ENCODE measurements at places on chromosomes 1 and 21.
A peak's percentile ranks its signal among the peaks of the same experiment; 100 is the strongest.

DNA sequence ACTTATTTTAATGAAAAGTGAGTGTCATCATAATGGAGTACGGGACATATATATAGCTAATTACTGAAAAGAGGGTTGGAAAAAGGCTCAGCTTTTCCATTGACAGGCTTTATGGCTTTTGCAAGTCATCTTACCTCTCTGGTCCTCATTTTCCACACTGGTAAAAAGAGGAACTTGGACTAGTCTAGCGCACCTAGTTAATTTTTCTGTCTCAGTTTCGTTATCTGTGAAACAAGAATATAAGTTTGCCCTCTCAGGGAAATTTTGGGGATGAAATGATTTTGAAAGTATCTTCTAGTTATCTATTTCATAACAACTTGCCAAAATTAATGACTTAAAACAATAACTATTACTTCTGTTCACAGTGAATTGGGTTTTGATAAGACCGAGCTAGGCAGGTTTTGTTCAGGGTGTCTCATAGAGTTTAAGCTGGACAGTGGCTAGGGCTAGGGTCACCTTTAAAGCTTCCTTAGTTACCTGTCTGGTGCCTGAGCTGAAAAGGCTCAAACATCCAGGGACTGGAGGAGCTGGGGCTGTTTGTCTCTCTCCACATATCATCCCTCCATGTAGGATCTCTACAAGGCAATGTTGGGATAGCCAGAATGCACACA, 91.7 kb downstream of the TYW3 start:
- no peak for DNase-seq

- DNase-seq = peak; percentile 35
These were observed 31.5 kb downstream of the CHD5 start for GRCh38 chr1:6148497-6149241.

GRCh38 chr21:36630485-36631206, 68.3 kb upstream of the SIM2 start:
- peak; percentile 26 for DNase-seq

GRCh38 chr1:112325504-112325903, 70.5 kb upstream of the CTTNBP2NL start:
- DNase-seq = no peak

- DNase-seq = no peak
These were observed 108.4 kb downstream of the HHAT start for GRCh38 chr1:210437111-210437510.

GRCh38 chr1:234879147-234880080, 249.2 kb downstream of the TOMM20 start:
- no peak for DNase-seq

- DNase-seq = no peak
These were observed 405.7 kb downstream of the NTNG1 start for GRCh38 chr1:107546576-107546975.

DNA sequence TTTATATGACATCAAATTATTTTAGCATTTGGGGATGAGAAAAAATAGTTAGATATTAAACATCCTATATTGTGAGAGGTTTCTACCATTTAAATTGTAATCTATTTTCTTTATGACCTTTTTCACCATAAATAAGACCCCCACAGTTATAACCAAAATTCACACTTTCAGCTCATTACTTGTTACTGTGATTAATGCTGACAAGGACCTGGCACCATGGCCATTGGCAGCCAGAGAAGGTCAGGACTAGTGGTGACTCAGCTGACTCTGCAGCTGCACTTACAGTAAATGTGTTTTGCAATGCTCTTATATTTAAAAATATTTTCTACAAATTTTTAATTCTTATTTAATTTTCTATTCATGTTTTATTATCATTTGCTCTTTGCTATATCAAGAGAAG, 133.3 kb upstream of the C1orf105 start:
- DNase-seq = peak; percentile 60

GRCh38 chr1:36706416-36706815, 223.7 kb upstream of the CSF3R start:
- no peak for DNase-seq

DNA sequence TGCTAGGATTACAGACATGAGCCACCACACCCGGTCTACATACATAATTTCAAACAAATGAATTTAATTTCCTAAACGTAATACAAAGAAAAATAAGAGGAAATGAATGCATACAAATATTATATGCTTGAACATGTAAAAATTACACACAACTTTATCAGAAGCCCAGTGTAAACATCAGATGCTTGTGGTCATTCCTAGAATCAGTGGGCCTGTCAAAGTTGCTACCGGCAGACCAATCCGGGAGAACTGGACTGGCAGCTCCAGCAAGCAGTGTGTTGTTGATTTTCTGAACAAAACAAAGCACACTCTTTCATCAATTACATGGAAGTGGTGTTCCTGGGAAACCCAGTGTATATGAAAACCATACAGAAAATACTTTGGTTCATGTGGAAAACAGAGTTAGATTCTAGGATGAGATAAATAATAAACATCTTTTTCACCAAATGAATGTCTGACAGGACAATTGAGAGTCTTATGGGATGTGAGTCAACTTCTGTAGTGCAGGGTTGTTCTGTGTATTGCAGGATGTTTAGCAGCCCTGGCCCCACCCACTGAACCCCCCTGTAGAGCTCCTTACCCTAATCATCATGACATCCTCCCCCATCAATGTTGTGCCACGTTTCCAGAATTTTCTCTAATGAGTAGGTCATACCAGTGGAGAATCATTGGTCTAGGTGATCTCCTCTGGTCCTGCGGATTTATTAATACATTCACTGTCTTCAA, 33.8 kb downstream of the MFSD2A start:
- no peak for DNase-seq

DNA sequence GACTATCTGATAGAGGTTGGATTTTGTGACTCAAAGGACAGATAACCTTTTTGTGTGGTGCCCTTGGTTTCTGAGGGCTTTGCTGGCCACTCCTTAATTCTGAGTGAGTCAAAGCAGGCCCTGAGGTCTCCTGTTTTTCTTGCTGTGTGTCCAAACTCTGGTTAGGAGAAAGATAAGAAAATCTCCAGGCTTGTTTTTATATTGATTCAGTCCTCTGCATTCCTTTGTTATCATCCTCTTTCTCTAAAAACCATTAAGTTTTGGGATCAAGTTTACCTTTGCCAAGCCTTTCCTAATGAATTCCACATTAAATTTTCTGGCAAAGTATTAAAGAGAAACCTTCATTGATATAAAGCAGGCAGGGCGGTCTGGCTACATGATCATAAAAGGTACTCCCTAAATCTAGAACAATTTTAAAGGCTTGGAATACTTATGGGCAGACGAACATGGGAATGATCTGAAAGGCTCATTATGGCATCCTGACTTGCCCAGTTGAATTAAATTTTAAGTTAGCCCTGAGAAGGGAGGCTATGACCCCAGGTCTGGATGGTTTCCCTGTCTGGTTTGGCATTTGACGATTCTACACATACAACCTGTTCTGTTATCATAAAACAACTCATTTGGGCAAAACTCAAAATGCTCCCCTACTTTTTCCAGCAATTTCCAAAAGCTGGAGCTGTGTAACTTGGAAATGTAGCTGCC, 20.8 kb downstream of the ZBTB8B start:
- no peak for DNase-seq
